ENCODE measurements at places on chromosomes 6 and 20.

DNA sequence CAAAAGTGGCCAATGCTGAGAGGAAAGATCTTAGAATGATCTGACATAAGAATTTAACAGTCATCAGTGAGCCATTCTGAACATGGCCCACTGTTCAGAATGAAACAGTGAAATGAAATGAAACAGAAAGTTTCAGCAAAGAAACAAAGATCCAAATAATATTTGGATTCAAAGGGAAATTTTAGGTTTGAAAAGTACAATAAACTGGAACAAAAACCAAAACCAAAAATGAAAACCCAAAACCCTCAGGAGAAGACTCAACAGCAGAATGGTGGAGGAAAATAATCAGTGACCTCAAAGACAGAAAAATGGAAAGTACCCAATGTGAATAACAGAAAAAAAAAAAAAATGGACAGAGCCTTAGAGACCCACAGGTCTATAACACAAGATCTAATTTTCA, 66.1 kb upstream of the EMILIN3 start:
- no peak for DNase-seq

DNA sequence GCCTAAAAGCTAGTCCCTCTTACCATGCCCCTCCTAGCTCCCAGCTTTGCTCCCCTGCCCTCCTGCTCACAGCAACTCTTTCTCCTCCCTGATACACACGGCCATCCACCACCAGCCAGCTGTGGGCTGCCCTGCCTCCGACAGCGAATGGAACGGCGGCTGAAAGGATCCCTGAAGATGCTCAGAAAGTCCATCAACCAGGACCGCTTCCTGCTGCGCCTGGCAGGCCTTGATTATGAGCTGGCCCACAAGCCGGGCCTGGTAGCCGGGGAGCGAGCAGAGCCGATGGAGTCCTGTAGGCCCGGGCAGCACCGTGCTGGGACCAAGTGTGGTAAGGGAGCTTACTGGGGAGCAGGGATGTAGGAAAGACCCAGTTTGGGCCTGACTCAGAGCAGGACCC, 16.6 kb upstream of the ZNF76 start:
- no peak for DNase-seq

DNA sequence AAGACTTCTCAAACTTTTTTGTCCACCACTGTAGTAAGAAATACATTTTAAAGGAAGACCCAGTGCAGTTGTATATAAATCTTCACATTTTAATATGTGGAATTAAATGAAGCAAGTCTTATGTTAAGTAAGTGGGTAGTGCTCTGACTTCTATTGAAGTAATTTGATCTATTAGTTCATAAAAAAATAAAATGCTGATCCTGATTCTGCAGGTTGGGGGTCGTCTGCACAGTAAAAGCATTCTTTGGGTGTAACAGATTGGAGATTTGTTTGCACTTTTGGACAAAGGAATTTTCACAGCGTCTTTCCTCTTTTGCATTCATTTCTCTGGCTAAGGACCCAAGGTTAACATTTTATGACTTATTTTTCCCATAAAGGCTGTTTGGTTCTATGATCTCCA, 106.8 kb downstream of the RNF144B start:
- no peak for DNase-seq

DNA sequence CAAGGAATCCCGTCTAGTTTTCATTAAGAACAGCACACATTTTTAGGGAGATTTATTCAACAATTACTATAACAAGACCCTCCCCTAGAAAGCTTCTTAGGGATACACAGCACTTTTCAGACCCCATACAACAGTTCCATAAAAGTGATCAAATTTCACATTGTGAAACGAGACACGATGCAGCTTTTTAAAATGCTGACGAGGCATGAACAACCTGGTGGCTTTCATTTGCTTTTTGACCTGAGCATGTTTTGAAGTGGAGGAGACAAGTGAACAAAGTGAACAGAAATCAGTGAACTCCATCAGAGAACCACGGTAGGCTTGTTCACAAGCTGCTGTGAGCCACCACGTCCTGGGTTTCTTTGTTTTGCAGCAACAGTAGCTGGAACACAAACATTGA, 112.2 kb downstream of the PCSK2 start:
- DNase-seq: no peak

GRCh38 chr6:16524380-16524707, 236.9 kb downstream of the ATXN1 start:
- no peak for DNase-seq

DNA sequence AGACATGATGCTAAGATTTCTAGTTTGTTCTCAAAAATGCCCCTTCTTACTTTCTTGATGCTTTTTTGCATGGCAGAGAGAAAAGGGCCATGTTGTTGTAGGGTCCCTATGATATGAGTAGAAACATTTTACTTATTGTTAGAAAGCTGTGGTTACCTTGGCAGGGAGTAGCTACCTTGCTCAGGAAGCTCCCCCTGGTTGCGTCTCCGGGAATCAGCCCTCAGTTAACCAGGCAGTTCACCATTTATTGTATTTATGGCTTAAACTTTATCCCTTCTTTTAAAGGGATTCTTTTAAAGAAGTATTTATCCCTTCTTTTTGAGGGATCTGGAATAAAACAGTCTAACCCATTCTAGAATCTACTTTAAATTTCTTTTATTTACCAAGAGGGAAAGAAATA, 113.9 kb upstream of the PROKR2 start:
- DNase-seq: no peak

DNA sequence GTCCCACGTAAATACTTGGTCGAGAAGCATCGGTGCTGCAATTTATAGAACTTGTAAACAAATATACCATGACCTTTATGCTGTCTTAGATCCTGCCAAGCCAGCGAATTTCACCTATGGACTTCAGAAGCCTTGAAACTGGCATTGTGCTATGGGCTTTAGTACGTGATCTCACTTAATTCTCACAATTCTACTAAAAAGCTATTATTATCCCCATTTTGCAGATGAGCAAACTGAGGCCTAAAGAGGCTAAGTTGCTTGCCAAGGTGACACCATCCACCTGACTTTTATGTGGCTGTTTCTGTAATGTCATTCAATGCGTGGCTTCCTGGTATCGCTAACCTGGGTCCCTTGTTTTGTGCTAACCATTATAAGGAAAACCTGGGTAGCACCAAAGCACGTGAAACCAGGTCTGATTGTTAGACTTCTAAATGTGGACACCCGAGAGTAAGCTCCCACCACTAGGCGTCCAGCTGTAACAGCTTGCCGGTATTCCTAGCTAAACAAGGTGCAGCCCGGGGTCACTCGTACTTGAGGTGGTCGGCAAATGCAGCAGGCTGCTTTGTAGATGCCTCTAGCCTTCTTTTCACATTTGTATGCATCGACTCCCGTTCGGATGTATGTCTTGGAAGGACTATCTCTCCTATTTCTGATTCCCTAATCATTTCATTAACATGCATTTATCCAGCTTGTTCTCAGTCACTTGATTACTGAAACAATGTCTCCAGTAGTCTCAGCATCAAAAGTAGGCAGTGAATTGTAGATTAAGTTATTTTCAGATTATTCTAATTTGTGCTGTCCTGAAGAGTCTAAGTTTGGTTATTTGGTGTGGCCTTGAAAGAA, 1.1 kb downstream of the SYNJ2 start:
- no peak for DNase-seq

DNA sequence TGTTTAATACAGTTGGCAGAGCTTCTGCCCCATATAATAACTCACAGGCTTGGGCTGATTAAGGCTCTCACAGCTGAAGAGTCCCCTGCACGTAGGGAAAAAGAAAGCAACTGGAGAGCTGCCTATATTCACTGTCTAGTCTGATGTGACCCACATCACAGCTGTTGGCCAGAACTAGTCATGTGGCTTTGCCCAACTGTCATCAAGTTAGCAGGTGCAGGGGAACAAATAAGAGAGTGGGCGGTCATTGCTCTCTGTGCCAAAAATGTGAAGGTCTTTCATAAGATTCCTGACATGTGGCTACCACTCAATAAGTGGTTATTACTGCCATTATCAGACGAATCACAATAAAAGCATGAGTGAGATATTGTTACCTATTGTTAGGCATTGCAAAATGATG, 665.2 kb downstream of the DOK5 start:
- no peak for DNase-seq

GRCh38 chr6:37085198-37085597, 79.7 kb downstream of the FGD2 start:
- DNase-seq: no peak

DNA sequence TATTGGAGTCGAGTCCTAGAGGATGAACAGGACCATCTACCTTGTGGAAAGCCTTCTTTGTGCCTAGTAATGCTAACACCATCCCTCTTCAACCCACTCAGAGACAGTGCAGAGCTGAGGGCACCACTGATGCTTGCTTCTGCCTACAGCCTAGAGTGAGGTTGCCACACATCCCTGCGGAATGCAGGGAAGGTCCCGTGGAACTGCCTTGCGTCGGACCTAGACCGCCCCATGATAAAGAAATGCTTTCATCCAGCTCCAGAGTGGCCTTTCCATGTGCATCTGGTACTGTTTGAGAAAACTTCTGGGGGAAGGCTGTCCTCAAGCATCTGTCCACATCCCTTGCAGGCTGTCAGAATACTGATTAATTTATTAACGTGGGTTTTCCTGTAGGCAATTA, 168.4 kb downstream of the PHACTR1 start:
- DNase-seq: no peak

GRCh38 chr6:73983367-73983766, 287.4 kb downstream of the CD109 start:
- DNase-seq: no peak

- DNase-seq: no peak
These were observed 7.5 kb downstream of the FOXS1 start for GRCh38 chr20:31837896-31838397.

GRCh38 chr20:4918473-4918872, 82.8 kb downstream of the SLC23A2 start:
- no peak for DNase-seq

DNA sequence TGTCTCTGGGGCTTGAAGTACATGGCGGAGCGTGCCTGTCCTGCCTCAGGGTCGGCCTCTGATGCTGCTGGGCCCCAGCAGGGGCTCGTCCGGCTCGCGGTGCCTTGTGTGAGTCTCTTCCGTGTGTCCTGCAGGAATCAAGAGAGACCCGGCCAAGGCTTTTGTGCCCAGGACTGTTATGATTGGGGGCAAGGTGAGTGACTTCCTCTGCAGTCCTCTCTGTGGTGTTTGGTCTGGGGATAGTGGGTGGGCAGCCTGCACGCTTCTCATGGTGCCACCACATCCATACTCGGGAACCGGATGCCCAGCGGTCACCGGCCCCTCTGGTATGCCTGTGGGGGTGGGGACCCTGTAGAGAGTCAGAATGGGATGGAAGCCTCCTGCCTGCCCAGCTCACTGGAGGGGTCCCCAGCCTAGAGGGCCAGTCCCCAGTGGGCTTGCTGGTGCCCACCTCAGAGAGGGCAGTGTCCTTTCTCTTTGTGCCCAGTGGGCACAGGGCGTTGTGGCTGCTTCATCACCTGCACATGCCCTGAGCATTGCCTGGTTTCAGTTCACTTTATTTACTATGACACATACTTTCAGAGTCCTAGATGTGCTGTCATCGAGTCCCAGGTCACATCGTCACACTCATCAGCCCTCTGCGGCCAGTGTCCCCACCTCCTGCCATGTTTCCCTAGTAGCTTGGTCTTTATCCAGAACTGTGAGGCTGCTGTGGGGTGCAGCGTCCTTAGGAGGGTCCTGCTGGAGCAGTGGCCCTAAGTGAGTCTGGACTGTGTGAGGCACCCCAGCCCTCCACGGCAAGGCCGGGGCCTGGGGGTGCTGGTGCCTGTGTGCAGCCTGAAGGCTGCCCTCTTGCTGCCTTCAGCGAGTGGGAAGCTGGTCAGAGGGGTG, 40.7 kb downstream of the PYGB start:
- DNase-seq: no peak

- DNase-seq: no peak
These were observed 55.2 kb downstream of the HDDC2 start for GRCh38 chr6:125246566-125246965.

DNA sequence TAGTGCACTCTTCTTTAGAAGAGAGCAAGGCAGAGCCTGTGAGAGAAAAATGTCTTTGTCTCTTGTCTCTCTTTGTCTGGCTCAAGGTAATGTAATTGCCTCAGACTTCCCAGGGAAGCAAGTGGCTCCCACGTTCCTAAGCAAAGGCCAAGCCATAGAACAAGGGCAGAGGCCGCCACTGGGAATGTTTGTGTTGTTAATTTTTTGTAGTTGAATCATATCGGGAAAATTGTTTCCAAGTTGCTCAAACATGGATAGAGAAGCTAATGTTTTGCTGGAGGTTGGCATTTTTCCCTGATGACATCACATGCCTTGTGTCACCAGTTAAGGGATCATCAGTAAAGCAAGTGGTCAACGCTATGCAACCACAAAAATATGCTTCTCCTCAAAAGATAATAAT, 211.5 kb upstream of the FOXA2 start:
- DNase-seq: peak; percentile 85

DNA sequence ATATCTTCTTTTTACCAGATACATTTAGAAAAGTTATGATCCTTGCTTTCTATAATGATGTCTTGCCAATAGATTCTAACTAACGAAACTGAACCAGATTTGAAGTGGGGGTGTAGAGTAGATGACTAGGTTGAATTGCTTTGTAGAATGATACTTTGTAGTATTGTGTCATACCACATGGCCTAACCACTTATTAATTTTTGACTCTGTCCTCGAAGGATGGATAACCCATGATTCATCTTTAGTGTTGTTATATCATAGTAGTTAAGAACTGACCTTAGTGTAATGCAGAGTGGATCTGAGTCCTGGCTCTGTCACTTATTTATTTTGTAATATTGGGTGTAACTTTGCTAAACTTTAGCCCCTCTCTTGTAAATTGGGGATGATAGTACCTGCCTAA, 4.5 kb downstream of the PHF3 start:
- no peak for DNase-seq

DNA sequence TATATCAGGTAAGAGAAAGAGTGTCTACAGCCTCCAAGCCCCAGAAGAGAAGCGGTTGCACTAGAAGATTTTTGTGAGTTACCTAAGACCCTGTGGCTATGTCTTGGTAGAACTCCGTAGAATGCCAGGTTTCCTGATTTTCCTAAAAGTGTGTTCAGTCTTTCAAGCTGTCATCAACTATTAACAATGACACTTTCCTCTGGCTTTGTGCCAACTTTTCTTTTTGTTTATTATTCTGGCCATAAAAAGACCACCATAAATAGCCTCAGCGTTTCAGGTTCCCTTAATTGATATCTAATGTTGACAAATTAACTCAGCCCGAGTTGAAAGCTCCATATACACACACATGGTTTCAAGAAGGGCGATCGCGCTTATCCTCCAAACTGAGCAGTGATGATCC, 1.2 kb downstream of the PAK5 start:
- DNase-seq: no peak

DNA sequence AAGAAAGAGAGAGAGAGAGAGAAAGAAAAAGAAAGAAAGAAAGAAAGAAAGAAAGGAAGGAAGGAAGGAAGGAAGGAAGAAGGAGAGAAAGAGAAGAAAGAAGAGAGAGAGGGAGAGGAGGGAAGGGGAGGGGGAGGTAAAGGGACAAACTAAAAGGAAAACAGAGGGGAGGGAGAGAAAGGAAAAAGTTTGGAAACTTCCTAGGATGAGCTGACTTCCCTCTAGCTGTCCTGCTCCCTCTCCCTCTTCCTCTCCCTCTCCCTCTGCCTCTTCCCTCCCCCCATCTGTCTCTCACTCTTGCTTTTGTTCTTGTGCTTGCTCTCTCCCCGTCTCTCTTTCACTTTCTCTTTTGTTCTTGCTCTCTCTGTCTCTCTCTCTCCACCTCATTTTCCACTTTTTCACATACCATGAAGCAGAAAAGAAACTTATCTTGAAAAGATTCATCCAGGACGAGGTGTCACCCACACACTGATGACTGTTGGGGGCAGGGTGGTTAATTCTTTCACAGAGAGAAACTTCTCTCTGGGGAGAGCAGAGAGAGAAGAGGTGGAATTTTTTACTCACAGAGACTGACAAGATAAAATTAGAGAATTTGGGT, 56.4 kb upstream of the DUSP22 start:
- no peak for DNase-seq

Data from mucosa of gallbladder (tissue), 1 donor.